Stimulated activated CD4-positive, alpha-beta T cell treated with anti-CD3 and anti-CD28 coated beads, Interleukin-4, amount 100 ng/mL, for 4 hours (primary cell): ENCODE measurements at places on chromosomes 3 and 15.

DNA sequence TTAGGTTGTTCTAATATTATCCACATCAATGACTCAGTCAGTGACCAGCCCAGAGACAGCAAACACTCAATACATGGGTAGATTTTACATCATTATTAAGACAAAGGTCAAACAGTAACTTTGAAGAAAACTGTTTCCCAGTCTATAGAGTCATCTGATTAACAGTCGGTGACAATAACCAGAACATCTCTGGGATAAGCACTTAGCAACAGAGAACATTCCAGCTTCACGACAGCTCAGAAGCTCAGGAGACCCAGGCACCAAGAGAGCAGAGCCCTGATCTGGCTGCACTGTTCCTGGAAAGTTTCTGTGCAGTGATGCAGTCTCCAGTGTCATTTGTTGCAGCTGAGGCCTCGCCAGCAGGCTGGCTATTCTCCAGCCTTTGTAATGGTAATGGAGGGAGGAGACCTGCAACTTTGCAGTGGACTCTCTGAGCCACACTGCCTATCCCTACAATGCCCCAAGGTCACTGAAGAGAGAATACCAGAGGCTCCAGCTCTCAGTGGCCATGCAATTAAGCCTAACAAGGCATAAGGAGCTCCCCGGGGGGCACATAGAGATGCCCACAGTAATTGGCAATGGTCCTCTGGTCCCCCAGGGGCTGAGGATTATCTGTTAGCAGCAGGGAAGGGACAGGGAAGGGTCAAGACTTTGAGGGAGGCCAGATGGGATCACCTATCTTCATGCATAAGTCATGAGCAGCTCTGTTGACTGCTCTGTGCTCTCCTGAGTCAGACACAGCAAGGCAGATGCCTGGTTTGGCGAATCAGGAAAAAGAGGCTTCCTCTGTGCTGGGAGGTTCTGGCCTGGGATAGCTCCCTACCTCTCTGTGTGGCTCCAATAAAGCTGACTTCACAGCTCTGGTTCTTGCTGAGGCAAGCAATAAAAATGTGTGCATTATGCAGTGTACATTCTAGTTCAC lies 163.6 kb downstream of the CTNNB1 start:
- DNase-seq: no peak

DNA sequence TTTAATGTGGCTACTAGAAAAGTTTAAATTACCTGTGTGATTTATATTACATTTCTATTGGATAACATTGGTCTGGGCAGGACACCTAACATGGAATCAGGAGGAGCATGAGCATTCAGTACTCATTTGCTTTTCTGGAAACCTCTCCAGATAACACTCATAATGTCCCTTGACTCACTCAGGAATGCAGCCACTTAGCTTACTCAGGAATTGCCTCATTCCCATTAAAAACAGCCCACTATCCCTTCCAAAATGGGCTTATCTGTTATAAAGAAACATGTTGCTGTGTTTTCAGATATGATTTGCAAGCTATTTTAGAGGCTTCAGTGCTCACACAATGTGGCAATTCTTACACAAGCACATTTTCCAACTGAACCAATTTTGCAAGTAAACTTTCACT lies 17.1 kb downstream of the GBE1 start:
- no peak for DNase-seq

DNA sequence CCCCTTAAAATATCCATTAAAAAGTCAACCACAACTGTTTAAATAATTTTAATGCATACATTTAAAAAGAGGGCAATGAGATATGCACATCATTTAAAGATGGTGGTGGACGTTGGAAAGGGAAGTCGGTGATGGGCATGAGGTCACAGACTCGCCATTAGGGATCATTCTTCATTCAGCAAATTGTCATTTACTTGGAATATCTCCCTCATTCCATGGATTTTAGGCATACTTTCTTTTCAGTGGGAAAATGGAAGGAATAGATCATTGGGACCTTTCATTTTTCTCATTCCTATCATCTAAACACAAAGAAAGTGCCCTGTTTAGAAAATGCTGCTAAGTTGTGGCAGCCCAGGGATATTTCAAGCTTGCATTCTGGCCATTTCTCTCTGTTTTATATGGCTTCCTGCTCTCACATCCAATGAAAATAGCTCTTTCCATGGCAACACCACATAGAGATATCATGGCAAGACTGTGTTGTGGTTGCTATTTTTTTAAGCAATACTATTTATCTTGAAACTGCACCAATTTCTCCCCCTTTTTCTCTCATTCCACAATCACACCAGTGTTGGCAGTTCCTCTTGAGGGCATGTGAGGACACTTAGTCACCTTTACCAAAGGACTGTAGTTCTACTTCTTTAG lies 40.7 kb upstream of the LMCD1 start:
- DNase-seq: no peak

DNA sequence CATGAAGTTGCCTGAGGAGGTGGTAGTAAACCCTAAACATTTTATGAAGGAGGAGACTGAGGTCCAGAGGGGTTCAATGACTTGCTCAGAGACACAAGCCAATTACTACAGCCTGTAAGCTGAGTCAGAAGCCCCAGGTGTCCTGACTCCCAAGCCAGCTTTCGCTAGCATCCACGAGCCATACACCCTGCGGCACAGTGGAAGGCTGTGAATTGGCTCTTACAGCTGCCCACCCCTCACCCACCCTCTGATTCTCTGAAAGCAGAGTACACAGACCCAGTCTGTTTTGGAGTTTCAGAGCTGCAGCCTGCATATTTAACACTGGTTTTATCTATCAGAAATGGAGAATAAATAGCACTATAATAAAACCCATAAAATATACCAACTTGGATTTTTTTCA lies 253.4 kb downstream of the IGSF11 start:
- no peak for DNase-seq

DNA sequence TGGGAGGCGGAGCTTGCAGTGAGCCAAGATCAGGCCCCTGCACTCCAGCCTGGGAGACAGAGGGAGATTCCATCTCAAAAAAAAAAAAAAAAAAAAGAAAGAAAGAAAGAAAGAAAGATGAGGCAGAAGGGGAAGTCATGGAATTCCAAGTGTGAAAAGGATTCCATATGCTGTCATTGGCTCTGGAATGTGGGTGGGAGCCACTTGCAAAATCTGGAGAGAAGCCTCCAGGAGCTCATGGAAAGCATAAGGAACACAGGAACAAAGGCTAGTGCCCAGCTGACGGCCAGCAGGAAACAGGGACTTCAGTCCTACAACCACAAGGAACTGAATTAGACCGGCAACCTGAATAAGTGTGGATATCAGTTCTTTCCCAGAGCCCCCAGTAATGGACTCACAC lies 12.5 kb upstream of the TRAK1 start:
- DNase-seq: no peak

DNA sequence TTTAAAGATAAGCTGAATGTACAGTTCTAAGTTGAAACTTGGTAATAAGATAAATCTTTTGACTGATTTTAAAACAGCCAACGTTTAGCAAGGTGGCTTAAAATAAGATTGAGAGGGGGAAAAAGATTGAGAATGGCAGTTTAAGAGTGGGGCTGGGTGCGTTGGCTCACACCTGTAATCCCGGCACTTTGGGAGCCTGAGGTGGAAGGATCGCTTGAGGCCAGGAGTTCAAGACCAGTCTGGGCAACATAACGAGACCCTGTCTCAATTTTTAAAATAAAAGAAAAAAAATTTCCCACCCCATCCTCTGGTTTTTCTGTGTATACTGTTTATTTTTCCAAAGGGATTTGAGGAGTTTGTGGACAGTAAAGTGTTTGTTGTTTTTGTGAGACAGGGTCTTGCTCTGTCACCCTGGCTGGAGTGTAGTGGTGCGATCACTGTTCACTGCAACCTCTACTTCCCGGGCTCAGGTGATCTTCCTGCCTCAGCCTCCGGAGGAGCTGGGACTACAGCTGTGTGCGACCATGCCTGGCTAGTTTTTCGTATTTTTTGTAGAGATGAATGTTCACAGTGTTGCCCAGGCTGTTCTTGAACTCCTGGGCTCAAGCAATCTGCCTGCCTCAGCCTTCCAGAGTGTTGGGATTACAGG lies 3.0 kb downstream of the MAPK6 start:
- no peak for DNase-seq

- DNase-seq: no peak
Observed at GRCh38 chr3:100087198-100087597, 27.1 kb downstream of the FILIP1L start.

DNA sequence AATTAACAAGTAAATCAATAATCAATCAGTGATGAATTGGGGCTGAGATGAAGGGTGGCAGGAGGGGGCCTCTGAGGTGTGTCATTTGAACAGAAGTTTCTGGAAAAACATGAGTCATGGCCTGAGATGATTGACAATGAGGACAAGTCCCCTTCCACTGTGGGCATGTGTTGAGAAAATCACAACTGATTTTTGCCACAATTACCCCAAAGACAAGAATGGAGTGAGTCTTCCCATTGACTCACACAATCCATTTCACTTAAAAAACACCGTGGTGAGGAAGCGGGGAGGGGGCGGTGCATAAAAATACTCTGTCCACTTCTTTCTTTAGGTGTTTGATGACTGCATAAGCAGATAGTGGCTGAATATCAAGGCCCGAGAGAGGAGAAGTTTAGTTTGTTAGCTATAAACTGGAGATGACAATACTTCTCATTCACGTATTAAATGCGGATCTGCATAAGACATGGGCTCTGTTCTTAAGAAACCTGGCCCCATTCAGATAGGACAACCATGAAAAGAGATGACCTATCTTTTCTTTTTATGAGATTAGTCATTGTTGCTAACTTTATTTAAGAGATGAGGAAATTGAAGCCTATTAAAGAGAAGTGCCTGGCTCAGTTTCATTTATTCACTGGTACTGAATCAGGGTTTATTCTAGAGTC lies 34.7 kb downstream of the SHC4 start:
- DNase-seq: peak; percentile 21

GRCh38 chr3:161409069-161409468 lies 37.8 kb upstream of the SPTSSB start:
- DNase-seq: no peak

DNA sequence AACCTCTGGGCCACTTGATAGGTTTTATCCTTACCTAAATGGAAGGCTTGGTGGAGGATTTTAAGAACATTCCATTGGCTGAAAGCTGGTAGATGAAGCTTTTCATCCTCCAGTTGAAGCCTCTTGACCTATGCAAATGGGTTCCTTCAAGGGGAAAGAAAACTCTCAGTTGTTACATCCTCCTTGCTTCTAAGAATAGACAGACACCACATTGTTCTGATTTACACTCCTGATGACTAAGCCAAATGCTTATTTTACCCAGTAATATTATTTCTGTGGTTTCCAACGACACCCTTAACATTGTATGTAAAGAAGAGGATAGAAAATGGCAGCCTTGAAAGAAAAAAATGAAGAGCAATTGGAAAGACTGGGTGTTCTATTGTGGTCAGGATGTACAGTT lies 480.5 kb downstream of the OTOL1 start:
- DNase-seq: no peak

DNA sequence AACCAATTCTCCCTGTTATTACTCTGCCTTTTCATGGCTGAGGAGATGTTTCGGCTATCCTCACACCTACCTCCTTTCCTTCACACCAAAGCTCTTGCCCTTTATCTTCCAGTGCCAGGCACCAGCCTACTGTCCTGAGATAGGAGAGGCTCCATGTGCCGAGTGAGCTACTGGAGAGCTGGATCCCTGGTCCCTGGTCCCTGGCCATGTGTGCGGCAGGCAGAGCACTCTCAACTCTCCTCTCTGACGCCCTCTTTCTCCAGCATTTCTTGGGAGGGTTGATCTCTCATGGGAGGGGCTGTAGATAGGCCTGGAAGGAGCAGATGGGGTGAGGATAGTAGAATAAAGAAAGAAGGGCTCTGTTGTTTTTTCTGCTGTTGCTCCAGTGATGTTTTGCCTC lies 277.1 kb upstream of the UMPS start:
- DNase-seq: no peak

- no peak for DNase-seq
Observed at GRCh38 chr3:133838296-133838789, 32.7 kb downstream of the SRPRB start.

- no peak for DNase-seq
Observed at GRCh38 chr15:36896949-36897348, 203.4 kb downstream of the MEIS2 start.

GRCh38 chr3:17307887-17308286 lies 423.1 kb downstream of the PLCL2 start:
- DNase-seq: no peak

GRCh38 chr3:197847866-197848401 lies 56.9 kb downstream of the LRCH3 start:
- no peak for DNase-seq

GRCh38 chr3:194931347-194931746 lies 245.7 kb downstream of the FAM43A start:
- DNase-seq: no peak

DNA sequence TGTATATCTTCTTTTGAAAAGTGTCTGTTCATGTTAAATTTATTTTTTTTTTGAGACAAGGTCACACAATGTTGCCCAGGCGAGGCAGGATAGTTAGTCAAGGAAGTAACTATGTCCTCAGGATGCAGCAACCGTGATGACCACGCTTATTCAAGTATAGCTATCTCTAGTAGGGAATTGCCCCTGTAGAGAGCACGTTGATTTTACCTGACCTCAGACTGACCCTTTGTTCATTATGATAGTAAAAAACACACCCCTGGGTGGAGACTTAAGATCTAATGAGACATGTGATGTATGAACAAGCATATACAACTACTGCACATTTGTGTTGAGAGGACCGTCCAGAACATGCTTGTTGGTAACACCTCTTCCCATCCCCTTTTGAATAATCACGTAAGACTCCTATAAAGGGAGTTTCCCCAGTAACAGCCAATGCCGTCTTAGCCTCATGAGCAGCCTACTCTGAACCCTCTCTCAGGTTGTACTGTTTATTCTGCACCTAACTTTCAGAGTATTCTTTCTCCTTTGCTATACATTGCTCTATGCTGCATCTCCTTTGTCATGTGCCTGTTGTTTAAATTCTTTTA lies 32.9 kb downstream of the ZNF621 start:
- DNase-seq: no peak

GRCh38 chr3:8576841-8577571 lies 67.6 kb downstream of the SSUH2 start:
- DNase-seq: no peak

GRCh38 chr15:92773340-92773739 lies 117.8 kb upstream of the FAM174B start:
- DNase-seq: no peak

- DNase-seq: no peak
Observed at GRCh38 chr15:70327856-70328678, 230.3 kb upstream of the TLE3 start.

- no peak for DNase-seq
Observed at GRCh38 chr3:42698216-42698910, 4.2 kb downstream of the HHATL start.

DNA sequence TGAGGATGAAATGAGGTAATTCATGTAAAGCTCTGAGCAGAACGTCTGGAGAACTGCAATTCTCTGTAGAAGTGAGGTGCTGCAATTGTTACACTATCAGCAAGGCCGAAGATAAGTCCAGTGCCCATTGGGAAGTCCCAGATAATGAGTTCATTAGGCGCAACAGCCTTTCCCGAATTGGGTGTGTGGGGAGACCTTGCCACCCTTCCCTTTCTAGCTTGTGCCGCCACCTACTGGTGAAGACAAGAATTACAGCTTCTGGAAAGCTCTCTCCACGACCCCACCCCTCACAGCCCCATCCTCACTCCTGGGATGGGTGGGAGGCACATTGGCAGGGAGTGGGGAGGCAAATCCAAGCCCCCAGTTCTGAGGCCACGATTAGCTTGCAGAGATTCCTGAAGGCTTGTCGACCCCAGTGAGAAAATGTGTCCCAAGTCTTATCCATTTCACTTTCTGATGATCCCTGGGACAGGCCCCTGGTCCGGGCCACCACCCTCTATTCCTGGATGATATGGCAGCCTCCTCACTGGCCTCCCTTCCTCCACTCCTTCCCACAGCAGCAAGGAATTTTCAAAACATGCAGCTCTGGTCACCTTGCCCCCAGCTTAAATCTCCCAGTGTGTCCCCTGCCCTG lies 36.4 kb downstream of the FAM3D start:
- DNase-seq: peak; percentile 43
